ENCODE measurements at places on chromosomes 1 and 21.

GRCh38 chr1:11898086-11898785 is 28.0 kb downstream of the KIAA2013 start:
- DNase-seq, result no peak

DNA sequence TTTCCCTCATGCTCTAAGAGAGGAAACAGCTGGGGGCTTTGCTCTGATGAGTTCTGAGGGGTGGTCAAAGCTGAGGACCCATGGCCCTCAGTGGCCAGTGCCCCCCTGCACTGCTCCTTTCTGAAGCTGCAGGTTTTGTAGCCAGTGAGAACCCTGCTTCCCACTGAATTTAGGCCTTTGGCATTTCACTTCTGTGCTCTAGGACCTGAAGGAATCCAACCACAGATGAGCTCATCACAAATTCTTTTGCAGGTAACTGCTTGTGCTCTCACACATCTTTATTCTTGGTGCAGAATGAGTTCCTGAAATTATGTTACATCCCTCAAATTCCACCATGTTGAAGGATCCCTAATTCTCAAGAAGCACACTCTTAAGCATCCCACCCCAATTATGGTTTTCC is 248.7 kb upstream of the IRF2BP2 start:
- no peak for DNase-seq

GRCh38 chr1:85393490-85393889 is 71.5 kb downstream of the DDAH1 start:
- no peak for DNase-seq

DNA sequence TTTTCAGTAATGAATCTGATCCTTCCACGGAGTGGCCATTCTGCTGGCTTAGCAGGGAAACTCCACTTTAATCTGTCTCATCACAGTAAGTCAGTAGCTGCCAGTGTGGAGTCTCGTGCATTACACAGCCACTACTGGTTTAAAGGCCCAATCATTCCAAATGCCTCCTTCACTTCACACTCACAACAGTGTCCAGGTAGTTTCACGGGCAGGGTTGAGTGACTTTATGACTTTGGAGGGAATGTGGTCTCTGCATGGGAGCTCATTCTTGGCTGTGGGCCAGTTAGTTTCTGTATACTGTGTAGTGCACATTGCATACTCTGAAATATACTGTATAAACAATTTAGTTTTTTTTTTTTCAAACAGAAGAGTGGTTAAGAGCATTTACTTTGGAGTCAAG is 34.6 kb upstream of the C1orf87 start:
- no peak for DNase-seq

Data from hypothalamus (tissue), 51 donors.